ENCODE measurements at places on chromosomes 1 and 21.

DNA sequence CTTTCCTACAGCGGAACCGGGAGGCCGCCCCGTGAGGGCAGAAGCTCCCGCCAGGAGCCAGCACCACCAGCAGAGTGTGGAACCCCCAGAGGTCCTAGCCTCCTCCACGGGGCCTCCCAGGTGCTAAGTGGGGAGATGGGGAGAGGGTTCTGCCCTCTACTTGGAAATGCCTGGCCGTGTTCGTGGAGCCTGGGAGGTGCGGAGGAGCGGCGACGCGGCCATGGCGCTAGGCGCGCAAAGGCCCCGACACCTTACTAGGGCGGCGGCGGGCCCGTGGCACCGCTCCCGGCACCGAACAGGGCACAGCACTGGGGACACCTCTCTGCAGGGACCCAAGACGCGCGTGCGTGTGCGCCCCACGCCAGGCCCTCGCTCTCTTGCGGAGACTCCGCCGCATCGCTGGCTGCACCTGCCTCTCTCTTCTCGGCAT is 1.3 kb upstream of the CACNA1E start:
- DNase-seq = no peak

- DNase-seq = no peak
Observed at GRCh38 chr1:17377325-17377953, 5.4 kb downstream of the PADI6 start.

- DNase-seq = peak; percentile 36
Observed at GRCh38 chr1:154014154-154014907, 23.8 kb downstream of the RPS27 start.

DNA sequence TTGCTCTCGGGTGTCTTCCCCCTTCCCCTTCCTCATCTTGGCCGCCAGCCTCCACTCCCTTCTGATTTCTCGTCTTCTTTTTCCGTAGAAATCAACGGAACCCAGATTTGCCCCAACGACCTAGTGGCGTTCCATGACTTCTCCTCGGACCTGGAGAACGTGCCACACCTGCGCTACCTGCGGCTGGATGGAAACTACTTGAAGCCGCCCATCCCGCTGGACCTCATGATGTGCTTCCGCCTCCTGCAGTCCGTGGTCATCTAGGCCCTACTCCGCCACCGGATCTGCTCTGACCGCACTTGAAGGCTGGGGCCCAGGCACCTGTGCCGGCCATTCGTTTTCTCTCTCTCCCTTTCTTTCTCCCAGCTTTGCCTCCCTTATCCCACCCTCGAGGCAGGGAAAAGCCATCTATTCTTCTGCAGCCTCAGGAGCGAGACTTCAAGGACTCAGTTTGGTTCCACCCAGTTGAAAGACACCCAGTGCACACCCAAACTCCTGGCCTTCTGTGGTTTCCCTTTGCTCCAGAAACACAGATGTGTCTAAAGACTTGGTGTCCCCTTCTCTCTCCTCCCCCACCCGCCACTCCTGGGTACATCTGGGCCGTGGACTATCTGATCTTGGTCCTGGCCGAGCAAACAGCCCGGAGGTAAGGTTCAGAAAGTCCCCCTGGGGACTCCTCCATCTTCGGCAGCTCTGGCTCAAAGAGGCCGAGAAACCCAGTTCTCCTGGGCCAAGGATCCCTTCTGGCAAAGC is 7.2 kb upstream of the OPTC start:
- no peak for DNase-seq

DNA sequence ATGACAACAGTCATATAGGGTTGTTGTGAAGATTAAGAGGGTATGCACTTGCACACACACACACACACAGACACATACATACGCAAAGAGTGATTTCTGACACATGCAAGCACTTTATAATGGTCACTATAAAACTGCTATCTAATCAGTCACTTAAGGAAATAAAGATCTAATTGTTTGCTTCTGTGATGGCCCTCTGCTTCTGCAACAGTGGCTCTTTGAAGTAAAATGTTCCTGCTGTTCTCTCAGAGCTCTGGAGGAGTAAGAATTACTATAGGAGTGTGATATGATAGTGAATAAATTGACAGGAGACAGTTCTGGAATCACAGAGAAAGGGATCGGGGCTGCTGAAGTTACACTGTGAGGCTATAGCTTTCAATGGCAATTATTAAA is 494.5 kb upstream of the B3GALT2 start:
- no peak for DNase-seq

- DNase-seq = peak; percentile 92
Observed at GRCh38 chr21:21714426-21714825, 716.2 kb downstream of the NCAM2 start.

DNA sequence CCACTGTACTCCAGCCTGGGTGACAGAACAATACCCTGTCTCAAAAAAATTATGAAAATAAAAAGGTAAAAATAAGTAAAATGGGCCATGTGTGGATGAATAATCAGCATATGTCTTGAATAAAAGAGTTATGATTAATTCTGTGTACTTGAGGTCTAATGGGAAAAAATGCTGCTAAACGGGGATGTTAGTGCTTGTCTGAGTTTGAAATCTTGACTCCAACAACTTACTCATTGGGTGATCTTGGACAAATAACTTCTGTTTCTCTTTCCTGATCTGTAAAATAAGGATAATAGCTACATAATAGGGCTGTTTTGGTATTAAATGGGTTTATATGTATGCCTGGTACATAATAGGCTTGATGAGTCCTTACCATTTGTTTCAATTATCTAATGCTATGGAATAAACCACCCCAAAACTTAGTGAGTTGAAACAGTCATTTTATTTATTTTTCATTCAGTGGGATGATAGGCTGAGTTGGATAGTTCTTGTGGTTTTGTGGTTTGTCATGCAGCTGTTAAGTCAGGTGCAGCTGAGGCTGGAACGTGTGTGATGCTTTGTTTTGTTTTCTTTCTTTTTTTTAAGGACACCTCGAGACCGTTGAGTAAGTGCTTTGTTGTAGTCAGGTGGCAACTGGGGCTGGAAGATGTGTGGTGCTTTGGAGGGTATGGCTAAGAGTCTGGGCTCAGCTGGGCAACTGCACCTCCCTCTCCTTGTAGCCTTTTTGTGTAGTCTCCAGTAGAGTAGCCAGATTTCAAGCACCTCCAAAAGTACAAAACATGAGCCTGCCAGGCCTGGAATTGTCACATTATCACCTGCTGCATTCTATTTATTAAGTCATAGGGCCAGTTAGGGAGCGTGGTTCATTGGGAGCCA is 4.9 kb downstream of the MDM4 start:
- peak; percentile 40 for DNase-seq

DNA sequence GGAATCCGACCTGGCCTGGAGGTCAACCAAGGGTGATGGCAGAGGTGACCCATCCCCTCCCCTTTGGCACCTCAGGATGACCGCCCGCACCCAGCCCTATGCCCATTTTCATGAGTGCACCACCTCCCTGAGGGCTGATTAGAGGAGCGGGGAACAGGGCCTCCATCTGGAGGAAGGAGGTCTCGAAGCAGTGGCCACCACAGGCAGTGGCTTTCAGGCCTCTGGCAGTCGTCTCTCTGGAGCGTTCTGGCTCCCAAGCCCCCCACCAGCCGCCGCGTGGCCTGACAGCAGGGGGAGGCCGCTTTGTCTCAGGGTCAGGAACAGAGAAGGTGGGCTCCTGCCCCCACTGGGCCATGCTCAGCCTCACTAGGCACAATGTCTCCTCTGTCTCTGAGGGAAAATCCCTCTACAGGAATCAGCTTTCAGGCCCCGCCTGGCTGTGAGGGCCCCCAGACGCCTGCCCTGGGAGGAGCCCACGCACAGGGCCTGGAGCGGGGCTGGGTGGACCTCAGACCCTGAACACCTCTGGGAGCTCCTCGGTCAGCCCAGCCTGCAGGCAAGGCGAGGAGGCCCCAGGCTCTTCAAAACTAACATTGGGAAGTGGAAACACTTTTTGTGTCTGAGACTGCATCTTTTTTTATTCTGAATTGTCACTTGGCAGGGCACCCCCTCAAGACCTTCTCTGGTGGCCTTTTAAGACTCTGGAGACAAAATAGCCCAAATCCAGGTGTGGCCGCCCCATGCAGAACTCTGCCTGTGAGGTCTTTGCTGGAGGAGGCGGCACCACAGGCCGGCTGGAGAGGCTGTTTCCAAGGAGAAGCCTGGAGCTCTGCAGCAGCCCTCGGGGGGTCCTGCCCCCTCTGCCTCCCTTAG is 127.7 kb upstream of the ARHGEF16 start:
- no peak for DNase-seq

GRCh38 chr1:55539652-55540512 is 324.7 kb upstream of the USP24 start:
- DNase-seq = no peak

- DNase-seq = peak; percentile 34
Observed at GRCh38 chr1:154176337-154176736, 15.6 kb downstream of the TPM3 start.

- DNase-seq = no peak
Observed at GRCh38 chr1:212609701-212610574, 1.4 kb downstream of the ATF3 start.

GRCh38 chr1:234125283-234125682 is 220.8 kb downstream of the SLC35F3 start:
- DNase-seq = no peak

DNA sequence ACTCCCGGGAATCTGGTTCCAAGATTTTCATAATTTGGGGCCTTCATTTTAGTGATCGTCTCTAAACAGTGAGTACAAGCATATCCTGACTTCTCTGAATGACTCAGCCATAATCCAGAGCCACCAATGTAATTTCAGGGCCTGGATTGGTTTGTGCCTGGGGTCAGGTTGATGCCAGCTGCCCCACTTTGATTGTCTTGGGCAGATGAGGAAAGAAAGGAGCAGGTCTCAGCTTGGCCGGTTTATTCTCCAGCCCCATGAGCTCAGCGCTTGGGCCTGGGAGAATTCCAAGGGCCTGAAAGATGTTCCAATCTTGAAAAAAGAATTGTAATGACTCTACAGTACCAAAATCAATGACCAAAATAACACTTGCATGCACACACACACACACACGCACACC is 71.2 kb upstream of the ECE1 start:
- DNase-seq = no peak

- DNase-seq = no peak
Observed at GRCh38 chr1:208154679-208155642, 89.2 kb downstream of the PLXNA2 start.

- no peak for DNase-seq
Observed at GRCh38 chr21:44880405-44881197, 7.1 kb upstream of the PTTG1IP start.

- DNase-seq = no peak
Observed at GRCh38 chr1:109094377-109094803, 3.8 kb downstream of the TMEM167B start.

- no peak for DNase-seq
Observed at GRCh38 chr1:16218014-16218673, 5.7 kb upstream of the ARHGEF19 start.

GRCh38 chr1:180542838-180543145 is 16.0 kb upstream of the OVAAL start:
- no peak for DNase-seq

DNA sequence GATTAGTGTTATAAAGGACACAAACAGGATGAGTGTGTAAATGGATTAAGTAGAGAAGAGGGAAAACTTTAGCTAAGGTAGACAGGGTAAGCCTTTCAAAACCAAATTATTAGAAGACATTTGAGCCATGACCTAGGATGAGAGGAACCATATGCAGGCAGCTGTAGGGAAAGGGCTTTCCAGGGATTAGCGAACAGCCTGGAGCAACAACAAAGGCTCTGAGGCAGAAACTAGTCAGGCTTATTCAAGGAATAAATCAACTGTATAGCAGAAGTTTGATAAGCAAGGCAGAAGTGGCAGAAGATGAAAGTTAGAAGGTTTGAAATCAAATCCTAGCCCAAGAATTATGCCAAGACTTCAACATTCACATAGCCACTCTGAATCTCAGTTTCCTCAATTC is 21.3 kb downstream of the AIDA start:
- DNase-seq = no peak

All from HS-5 (cell line).